ENCODE measurements at places on chromosomes 2 and 18.

DNA sequence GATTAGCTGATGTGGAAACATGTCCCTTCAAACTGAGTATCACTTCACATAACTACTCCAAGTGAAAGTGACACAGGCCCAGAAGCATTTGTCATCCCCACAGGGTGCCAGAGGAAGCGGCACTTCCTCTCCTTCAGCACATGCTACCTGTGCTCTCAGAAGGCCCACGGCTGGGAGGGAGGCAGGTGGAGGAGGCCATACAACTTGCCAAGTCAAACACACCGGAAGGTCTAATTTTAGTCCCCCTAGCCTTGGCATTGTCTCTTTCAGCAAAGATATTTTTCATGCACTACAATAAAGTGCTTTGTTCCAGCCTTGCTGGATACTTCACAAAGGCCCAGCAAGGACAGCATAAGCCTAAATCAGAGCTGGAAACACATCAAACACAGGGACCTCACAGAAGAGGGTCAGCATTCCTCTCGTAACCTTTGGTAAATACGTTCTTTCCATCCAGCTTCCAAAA is 38.0 kb downstream of the VSNL1 start:
- no peak for DNase-seq

DNA sequence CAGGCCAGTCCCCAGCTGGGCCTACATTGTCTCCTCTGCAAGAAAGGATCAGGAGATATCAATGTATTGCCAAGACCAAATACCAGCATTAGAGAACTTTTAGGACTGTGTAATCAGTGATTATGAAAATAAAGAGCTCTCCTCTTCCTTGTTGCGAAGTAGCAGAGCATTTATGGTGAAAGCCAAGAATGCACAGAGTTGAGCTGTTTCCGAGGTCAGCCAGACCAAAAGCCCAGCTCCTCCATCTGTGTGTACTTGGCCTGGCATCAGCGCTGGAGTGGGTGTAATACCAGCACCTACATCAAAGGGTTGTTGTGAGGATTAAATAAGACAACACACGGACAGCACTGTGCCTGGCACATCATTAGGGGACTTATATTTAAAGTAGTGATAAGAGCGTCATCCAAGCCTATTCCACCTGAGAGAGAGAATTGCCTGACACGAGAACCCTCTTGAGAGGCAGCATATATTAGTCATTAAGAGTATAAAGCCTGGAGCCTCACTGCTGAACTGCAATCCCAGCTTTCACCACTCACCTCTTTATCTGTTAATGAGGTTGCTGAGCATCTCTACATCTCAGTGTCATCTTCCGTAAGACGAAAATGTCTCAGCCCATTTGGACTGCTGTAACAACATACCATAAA is 7.4 kb upstream of the SLC16A14 start:
- no peak for DNase-seq

DNA sequence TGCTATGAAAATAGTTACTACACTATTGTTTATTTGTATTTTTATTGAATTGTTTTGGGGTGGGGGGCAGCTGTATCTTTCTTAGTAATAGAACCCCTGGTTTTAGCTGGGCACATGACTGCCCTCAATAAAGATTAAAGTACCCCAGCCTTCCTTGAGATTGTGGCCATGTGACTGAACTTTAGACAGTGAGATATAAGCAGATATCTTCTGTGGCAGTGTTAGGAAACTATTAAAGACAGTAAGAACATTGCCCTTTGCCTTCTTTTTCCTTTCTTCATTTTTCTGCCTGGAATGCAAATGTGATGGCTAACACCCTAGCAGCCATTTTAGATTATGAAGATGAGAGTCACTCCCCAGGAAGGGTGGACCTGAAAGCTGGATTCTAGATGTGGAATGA is 47.9 kb upstream of the AKAIN1 start:
- no peak for DNase-seq

DNA sequence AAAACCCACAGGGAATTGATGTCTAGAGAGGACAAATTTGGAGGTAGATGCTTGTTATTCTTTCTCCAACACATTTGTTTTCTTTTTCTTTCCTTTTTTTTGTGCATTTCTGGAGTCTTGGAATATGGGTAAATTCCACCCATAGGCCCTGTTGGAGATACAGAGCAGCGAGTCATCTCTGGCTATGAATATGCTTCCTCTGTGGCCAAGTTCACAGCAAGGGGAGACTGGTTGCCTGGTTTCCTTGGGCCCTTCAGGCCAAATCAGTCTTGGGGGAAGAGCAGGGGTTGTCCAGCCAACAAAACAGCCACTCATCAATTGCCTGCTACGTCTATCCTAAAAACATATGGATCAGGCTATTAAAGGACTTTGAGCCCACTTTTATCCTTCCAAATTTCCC is 27.5 kb downstream of the SP100 start:
- DNase-seq: no peak

GRCh38 chr2:230984393-230985220 is 11.3 kb upstream of the SPATA3 start:
- no peak for DNase-seq

GRCh38 chr2:188245230-188245629 is 46.4 kb upstream of the GULP1 start:
- DNase-seq: no peak
